Stimulated activated CD4-positive, alpha-beta T cell treated with anti-CD3 and anti-CD28 coated beads, TNF-alpha, amount 100 ng/mL, for 4 hours (primary cell): ENCODE measurements at places on chromosomes 13 and 19.
A peak's percentile ranks its signal among the peaks of the same experiment; 100 is the strongest.

- no peak for DNase-seq
Measured at GRCh38 chr13:33752597-33752996, 65.4 kb upstream of the RFC3 start.

DNA sequence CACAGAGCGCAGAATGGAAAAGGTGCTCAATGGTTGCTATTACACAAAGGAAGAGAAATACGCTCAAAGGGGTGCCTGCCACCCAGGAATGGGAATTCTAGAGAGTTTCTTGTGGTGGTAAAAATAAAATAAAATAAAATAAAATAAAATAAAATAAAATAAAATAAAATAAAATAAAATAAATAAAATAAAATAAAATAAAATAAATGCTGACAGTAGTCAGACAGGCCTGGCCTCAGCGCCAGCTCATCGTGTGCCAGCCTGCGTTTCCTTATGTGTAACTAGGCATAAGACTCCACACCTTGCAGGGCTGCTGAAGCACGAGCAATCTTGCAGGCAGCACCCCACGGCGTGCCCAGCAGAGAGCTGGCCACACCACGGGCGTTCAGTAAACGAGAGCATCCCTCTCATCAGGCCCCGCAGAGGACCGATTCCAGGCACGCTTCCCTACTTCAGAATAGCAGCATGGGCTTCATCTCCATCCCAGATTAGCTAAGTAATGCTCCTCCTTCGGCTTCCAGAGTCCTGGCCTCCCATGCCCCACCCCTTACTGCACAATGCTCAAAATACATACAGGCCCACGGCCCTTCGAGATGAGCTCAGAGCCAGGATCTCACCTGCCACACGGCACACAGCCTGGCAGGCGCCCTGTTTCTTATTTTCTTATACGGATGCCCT lies 5.6 kb downstream of the NAPA start:
- no peak for DNase-seq

DNA sequence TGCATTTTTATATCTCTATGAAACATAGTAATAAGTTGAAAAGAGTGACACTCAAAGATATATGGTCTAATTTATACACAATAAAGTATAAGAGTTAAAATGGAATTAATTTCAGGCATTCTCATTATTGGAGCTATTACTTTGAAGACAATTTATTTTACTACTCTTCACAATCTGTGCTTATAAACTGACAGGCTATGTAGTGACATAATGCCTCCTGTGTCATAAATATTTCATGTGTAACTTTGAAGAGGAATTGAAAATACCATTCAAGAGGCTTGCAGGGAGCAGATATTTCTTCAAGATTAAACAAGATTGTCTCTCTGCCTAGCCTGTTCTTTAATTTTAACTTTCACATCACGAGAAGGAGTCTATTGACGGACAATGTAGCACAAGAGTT lies 1881.5 kb upstream of the PCDH20 start:
- no peak for DNase-seq

DNA sequence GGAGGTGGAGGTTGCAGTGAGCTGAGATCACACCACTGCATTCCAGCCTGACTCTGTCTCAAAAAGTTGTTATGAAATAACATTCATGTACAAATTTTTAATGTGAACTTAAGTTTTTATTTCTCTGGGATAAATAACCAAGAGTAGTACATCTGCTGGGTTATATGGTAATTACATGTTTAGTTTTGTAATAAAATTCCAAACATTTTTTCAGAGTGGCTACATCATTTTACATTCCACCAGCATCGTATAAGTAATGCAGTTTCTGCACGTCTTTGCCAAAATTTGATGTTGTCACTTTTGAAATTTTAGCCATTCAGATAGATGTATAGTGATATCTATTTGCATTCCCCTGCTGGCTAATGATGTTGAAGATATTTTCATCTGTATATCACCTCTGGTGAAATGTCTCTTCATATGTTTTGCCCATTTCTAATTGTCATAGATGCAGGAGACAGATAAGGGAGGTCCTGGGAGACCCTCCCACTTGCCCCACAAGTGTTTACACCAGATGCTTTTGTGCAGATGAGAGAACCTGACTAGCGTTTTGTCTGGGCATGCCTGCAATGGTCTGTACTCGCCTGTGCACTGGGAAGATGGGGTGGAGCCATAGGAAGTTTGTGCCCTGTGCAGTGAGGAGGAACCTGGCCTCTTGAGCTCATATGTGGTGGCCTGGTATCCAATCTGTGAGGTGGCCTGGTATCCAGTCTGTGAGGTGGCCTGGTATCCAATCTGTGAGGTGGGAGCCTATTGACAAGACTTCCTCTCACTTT lies 12.7 kb upstream of the KBTBD6 start:
- no peak for DNase-seq

GRCh38 chr19:8655340-8655709 lies 24.9 kb downstream of the NFILZ start:
- DNase-seq = peak; percentile 12

- no peak for DNase-seq
Measured at GRCh38 chr13:50592412-50593155, 250.9 kb downstream of the DLEU7 start.

GRCh38 chr13:20983386-20983785 lies 78.0 kb downstream of the LATS2 start:
- no peak for DNase-seq

DNA sequence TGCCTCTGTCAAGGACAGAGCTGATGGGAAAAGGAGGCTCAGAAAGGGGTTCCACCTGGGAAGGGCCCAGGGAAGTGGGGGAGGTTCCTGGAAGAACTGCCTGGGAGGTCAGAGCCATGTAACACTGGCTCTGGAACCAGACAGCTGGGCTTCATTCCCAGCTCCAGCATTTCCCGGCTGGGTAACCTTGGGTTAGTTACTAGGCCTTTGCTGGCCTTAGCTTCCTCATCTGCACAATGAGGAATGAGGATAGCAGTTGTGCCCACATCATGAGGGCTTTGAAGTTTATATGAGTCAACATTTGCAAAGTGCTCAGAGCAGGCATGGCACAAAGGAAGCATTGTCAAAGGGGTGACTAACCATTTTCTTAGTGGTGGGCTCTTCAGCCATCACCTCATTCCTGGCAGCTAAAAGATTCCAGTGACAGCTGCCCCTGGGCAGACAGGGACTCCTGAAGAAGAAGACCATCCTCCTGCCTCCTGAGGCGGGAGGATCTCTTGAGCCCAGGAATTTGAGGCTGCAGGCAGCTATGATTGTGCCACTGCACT lies 1.7 kb upstream of the DNAJB1 start:
- DNase-seq = no peak

- DNase-seq = no peak
Measured at GRCh38 chr13:76398425-76398824, 487.8 kb downstream of the KCTD12 start.

DNA sequence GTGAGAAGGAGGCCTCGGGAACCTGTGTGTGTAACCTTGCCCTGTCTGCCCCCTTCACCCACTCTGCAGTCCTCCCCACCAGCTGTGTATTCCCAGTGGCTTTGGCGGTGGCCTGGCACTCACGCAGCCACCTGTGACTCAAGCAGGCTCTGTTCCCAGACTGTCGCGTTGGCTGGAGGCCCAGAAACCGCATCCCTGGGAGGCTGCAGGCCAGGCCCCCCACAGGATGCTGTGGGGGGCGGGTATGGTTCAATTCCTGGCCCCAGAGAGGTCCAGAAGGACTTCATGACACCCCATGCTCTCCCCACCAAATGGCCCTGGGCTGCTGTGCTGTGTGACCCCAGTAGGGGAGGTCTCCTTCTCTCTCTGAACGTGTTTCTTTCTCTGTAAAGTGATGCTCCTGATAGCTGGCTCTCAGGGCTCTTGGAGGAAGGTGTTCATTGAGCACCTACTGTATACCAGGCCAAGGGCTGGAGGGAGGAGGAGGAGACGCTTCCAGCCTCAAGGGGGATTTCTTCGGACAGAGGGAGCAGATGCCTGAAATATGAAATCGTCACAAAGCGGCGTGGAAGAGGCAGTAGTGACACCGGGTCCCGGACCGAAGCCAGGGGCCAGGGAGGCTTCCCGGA lies 1.9 kb upstream of the LINGO3 start:
- no peak for DNase-seq

- DNase-seq = no peak
Measured at GRCh38 chr13:40118337-40118736, 462.9 kb downstream of the COG6 start.

DNA sequence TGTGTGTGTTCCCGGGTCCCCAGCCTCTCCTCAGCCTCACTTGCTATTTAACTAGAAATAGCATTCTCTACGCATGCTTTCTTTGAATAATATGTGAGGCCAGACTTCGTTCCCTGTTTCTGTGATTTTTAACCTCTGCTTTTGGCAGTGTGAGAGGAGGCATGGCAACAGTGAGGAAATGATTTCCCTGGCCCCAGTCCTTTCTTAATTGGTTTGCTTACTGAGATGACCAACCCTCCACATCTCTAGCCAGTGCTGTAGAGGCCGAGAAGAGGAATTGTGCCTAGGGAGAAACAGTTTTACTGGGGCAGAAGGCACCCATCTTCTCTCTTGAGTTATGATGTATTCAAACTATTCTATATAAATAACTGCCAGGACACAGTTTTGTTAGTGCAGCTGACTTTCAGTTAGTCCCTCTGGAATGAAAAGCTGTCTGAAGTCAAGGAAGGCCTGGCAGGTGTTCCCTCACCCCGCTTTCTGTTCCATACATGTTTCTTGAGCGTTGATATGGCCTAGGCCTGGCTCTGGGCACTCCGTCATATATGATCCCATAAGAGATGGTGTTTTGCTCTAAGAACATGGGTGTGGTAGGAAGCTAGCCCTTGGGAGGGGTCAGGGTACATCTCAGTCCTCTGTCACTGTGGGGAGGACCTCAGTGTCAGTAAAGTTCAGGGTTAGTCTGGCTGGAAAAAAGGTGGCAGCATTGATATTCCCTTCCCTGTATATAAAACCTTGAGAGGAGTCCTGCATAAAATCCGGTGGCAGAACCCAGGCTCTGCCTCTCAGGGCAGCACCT lies 73.7 kb upstream of the NPAS1 start:
- no peak for DNase-seq

- DNase-seq = no peak
Measured at GRCh38 chr13:113777311-113778260, 18.6 kb downstream of the TMEM255B start.

DNA sequence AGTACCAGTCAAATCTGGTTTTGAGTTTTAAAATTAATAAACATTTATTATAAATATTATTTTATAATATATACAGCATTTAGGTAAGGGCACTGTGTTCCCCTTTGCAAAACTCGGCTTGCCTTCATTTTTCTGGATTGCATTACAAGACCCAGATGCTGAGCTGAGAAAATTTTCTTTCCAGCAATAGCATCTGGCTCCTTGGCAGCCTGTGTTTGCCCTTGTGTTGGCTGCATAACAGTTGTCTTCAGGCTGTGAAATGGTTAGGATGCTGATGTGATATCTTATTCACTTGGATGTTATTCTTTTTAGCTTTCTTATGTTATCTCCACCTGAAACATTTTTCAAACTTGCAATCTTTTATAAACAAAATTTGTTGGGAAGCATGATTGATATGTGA lies 784.4 kb downstream of the DACH1 start:
- DNase-seq = no peak

DNA sequence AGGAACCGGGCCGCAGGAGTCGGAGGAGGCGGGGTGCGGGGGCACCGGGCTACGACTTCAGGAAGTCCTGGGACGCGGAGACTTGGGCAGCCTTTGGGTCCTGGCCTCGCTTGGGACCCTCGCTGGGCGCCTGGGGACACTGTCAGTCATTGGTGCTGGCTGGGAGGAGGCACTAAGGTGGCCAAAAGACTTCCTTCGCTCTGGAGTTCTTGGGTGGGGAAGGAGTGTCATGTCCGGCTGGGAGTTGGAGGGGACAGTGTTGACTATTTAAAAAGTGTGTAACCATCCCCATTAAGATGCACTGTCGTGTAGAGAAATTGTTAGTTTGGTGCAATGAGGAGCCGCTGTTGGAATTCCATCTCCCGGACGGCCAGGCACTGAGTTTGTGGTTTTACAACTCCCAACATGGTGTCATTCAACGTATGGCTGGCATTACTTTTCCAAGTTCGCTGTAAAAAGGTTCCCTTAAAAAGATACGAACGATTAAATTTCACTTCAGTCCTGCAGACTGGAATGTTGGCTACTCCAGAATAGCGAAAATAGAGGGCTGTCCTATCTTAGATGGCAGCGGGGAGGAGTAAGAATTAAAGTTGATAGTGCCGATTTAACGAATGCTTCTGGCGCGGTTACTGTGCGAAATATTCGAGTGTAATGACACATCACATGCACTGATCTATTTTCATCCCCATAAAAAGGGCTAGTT lies 776 bp downstream of the DNAJC3 start:
- DNase-seq = no peak

DNA sequence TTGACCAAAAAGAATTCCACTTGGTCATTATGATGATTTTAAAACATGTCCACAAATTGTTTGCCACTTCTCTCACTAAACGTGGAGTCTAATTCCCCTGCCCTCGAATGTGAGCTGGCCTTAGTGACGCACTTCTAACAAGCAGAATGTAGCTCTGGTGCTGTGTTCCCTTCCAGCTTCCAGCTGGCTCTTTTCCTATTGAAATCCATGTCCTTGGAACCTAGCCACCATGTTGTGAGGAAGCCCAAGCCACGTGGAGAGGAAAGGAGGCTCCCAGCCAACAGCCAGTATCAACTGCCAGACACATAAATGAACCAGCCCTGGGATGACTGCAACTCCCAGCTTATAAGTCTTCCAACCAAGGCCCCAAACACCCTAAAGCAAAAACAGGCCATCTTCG lies 23.6 kb upstream of the CEBPA start:
- no peak for DNase-seq

DNA sequence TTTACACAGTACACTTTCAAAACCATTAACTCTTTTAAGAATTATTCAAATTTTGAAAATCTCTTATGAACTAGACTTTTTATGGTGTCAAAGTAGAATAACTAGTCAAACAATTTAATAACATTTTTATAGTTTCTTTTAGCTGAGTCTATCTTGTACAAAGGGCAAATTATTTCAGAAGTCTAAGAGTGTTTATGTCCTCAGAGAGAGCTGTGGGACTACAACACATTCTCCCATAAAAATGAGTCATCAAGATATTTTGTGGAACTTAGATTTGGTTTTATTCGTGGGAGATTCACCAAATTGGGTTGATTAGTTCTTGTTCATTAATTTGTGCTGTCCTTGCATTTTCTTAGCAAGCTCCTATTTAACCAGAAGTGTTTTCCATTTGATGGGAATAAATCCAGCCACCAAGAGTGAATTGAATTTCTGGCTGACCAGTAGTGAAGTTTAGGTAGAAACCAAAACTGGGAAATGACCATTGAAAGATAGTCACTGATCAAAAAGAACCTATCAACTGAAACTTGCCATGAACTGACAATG lies 291.0 kb downstream of the DLEU7 start:
- DNase-seq = no peak

DNA sequence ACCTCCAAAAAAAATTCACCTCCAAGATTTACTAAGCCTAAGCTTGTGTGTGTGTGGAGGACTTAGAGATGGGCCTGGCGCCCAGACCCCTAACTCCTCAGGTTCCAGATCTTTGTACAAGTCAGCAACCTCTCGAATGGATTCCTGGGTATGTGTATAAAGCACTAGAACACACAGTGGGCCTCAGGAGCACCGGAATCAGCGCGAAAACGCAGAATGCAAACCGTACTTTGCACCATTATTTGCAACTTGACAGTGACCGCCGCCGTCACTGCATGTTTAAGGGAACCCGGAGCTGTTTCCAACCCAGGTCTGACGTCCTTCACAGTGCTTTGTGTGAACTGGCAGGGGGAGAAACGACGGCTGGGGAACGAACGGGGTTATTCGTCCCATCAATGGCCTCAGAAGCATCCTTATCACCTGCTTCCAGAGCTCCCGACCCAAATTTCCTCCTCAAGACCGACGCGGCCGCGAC lies 688 bp downstream of the ZNF606 start:
- no peak for DNase-seq
